SK-MEL-5 (cell line): ENCODE measurements at places on chromosomes 12 and 14.

DNA sequence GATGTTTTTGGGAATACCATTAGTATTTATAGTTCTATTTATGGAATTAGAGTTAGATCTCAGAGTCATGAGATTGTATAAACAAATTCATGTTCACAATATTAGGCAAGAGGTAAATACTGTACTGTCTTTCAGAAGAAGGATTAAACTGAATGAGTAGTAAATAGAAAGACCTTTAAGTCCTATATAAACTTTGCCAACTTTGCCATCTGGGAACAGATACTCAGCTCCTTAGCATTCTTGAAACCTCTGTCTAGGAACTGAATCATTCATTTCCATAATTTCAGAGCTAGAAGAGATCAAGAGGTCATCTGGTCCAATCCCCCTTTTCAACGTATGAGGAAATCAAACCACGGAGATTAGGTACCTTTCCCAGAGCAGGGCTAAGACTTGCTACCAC lies 141.1 kb downstream of the CAND1 start:
- no peak for DNase-seq

- peak; percentile 85 for DNase-seq
These were observed at the start of gene FBRSL1 for GRCh38 chr12:132489602-132490266. TSS of gene FBRSL1 (plus strand) at chr12:132490151.

- DNase-seq: no peak
These were observed 37.8 kb downstream of the SLC24A4 start for GRCh38 chr14:92360651-92361370.

GRCh38 chr12:59322473-59322872 lies 273.4 kb upstream of the SLC16A7 start:
- peak; percentile 81 for DNase-seq

GRCh38 chr14:56324454-56324853 lies 206.2 kb downstream of the PELI2 start:
- DNase-seq: no peak

- DNase-seq: no peak
These were observed 2.1 kb upstream of the SLC15A4 start for GRCh38 chr12:128825835-128826234.
